ENCODE measurements at places on chromosomes 13 and 19. TPM values are rescaled to one million over a fixed set of nuclear protein-coding genes. Genes with fewer than 3 reads are reported as not detected.
A peak's percentile ranks its signal among the peaks of the same experiment; 100 is the strongest.

Gene MED29
- 27.9 TPM for polyA plus RNA-seq

Gene ZNF552
- polyA plus RNA-seq, result 13.7 TPM

GRCh38 chr13:78779608-78780007 lies 120.7 kb upstream of the OBI1 start:
- H3K27me3 ChIP-seq, result peaks cover 26% of the 10 kb centered on the region
- no peak overlapping the region for H3K27ac ChIP-seq
- no peak overlapping the region for H3K4me3 ChIP-seq
- no peaks in the 10 kb centered on the region for H3K36me3 ChIP-seq
- no peaks in the 10 kb centered on the region for H3K4me1 ChIP-seq
- DNase-seq, result no peak

Gene ZNF221
- 1.1 TPM for polyA plus RNA-seq

GRCh38 chr13:95199896-95200295 lies 101.4 kb downstream of the ABCC4 start:
- H3K4me1 ChIP-seq, result peaks cover 6% of the 10 kb centered on the region
- no peaks in the 10 kb centered on the region for H3K36me3 ChIP-seq
- no peak overlapping the region for H3K4me3 ChIP-seq
- DNase-seq, result no peak

GRCh38 chr13:93243375-93244063 lies 16.9 kb downstream of the GPC6 start:
- DNase-seq, result no peak
- H3K27me3 ChIP-seq, result no peaks in the 10 kb centered on the region
- H3K27ac ChIP-seq, result no peak overlapping the region
- H3K4me1 ChIP-seq, result no peaks in the 10 kb centered on the region
- no peaks in the 10 kb centered on the region for H3K36me3 ChIP-seq

DNA sequence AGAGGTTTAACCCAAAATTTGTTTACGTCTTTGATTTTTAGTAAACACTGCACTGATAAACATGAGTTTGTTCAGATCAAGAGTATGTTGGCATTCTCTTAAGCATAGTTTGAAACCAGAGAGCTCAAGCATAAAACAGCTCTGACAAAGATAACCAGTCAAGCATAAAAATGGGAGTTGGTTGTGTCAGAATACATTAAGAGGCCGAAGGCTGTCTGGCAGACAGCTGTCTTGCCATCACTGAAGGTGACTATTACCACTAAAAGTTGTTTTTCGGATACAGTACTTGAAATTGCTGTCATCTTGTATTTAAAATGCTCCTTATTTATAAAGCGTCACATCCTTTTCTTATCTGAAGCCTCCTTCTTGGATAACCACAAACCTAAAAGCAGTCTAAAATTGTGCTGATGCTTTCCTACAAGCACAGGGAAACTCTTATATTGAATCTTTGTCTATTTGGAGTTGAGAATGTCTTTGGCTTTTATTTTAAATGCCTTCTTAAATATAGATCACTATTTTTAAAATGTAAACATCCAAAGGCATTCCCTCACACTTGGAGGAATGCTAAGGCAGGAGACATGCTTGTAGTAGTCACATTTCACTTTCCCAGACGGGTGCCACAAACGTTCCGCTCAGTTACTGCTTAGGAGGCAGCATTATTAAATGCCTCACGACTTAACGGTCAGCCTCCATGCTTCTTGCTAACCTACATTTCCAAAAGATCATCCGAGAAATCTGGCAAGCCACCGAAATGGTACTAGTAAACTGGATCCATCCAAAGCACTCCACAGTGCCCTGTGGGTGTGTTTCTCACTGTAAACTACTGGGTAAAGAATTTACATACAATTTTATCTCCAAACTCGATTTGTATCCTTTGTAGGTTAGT lies 1.5 kb downstream of the SMAD9 start:
- H3K27me3 ChIP-seq, result no peaks in the 10 kb centered on the region
- peaks cover 4% of the 10 kb centered on the region for H3K4me1 ChIP-seq
- H3K4me3 ChIP-seq, result peak overlapping the region; percentile 15
- peak overlapping the region; percentile 89 for H3K27ac ChIP-seq

DNA sequence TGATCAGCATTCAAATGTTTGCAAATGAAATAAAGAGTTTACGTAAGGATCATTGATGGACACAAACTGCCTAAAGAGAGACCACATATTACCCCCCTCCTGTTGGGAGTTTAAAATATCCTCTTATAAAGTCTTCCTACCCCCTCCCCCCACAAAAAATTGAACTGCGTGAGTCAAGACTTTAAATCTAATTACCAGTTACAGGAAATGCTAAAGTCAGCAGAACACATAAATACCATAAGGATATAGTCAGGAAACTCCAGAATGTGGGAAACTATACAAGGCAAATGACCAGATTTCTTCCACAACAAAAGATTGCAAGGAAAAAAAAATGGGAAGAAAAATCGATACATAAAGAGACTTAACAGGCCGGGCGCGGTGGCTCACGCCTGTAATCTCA lies 44.4 kb upstream of the FARP1 start:
- H3K4me3 ChIP-seq, result no peak overlapping the region
- no peaks in the 10 kb centered on the region for H3K4me1 ChIP-seq
- DNase-seq, result no peak
- H3K36me3 ChIP-seq, result no peaks in the 10 kb centered on the region

DNA sequence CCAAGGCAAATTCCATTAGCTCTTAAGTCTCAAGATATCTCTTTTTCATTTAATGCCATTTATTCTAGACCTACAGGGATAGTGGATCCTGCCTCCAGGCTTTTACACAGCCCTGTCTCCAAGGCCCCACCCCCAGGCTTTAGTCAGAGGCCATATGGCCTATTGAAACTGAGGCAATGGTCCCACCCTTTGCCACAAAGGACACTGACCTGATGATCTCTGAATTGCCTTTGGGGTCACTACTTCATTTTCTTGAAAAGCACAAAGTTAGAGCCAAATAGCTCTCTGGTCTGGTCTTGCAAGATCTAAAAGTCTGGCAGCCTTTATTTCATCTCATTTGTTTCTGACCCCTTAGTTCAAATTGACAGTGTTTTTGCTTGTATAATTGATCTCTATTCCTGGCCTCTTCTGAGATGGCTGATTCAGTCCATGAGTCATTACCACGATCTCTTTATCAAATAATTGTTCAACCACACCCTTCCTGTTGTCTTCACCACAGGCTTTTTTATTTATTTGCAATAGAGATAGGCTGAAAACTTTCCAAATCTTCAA lies 209.8 kb downstream of the FGF14 start:
- H3K4me1 ChIP-seq, result no peaks in the 10 kb centered on the region
- H3K27ac ChIP-seq, result no peak overlapping the region
- H3K4me3 ChIP-seq, result no peak overlapping the region
- DNase-seq, result no peak
- no peaks in the 10 kb centered on the region for H3K36me3 ChIP-seq
- H3K27me3 ChIP-seq, result no peaks in the 10 kb centered on the region

Gene MKNK2
- 136 TPM for polyA plus RNA-seq

Gene PLEKHF1
- polyA plus RNA-seq, result 2.4 TPM

- peak overlapping the region; percentile 43 for H3K27ac ChIP-seq
- H3K4me3 ChIP-seq, result no peak overlapping the region
- peak; percentile 86 for DNase-seq
- no peaks in the 10 kb centered on the region for H3K36me3 ChIP-seq
- no peaks in the 10 kb centered on the region for H3K27me3 ChIP-seq
- H3K4me1 ChIP-seq, result peaks cover 14% of the 10 kb centered on the region
Observed at GRCh38 chr19:14434543-14435319, 1.6 kb downstream of the PKN1 start.

Gene GALP
- not detected for polyA plus RNA-seq

- no peak for DNase-seq
- H3K36me3 ChIP-seq, result peaks cover 30% of the 10 kb centered on the region
- H3K27ac ChIP-seq, result no peak overlapping the region
- H3K27me3 ChIP-seq, result no peaks in the 10 kb centered on the region
- no peaks in the 10 kb centered on the region for H3K4me1 ChIP-seq
Observed at GRCh38 chr19:11949201-11949600, 15.6 kb upstream of the ZNF763 start.

- H3K4me3 ChIP-seq, result no peak overlapping the region
- no peak overlapping the region for H3K27ac ChIP-seq
- no peak for DNase-seq
- no peaks in the 10 kb centered on the region for H3K36me3 ChIP-seq
- no peaks in the 10 kb centered on the region for H3K27me3 ChIP-seq
Observed at GRCh38 chr13:50701469-50701868, 142.0 kb downstream of the DLEU7 start.

GRCh38 chr19:732148-733069 lies 18.5 kb upstream of the MISP start:
- no peaks in the 10 kb centered on the region for H3K4me1 ChIP-seq
- no peaks in the 10 kb centered on the region for H3K36me3 ChIP-seq
- DNase-seq, result no peak
- H3K27me3 ChIP-seq, result no peaks in the 10 kb centered on the region
- no peak overlapping the region for H3K4me3 ChIP-seq
- H3K27ac ChIP-seq, result no peak overlapping the region

Gene PABPC3
- 0.06 TPM for polyA plus RNA-seq

Gene AKT1S1
- 73.0 TPM for polyA plus RNA-seq

Gene ZNF14
- polyA plus RNA-seq, result 4.6 TPM

- H3K4me3 ChIP-seq, result peak within 1 kb of the TSS; percentile 50
- no peaks in the 10 kb centered on the region for H3K36me3 ChIP-seq
- no peaks in the 10 kb centered on the region for H3K27me3 ChIP-seq
- H3K27ac ChIP-seq, result peak within 1 kb of the TSS; percentile 98
- DNase-seq, result peak; percentile 89
- H3K4me1 ChIP-seq, result peaks cover 35% of the 10 kb centered on the region
Observed at GRCh38 chr19:1512671-1513498, at the start of gene ADAMTSL5. Gene ADAMTSL5, minus strand, starts transcription at chr19:1513019. Its CDS starts 2,076 bp downstream, at chr19:1510943.

DNA sequence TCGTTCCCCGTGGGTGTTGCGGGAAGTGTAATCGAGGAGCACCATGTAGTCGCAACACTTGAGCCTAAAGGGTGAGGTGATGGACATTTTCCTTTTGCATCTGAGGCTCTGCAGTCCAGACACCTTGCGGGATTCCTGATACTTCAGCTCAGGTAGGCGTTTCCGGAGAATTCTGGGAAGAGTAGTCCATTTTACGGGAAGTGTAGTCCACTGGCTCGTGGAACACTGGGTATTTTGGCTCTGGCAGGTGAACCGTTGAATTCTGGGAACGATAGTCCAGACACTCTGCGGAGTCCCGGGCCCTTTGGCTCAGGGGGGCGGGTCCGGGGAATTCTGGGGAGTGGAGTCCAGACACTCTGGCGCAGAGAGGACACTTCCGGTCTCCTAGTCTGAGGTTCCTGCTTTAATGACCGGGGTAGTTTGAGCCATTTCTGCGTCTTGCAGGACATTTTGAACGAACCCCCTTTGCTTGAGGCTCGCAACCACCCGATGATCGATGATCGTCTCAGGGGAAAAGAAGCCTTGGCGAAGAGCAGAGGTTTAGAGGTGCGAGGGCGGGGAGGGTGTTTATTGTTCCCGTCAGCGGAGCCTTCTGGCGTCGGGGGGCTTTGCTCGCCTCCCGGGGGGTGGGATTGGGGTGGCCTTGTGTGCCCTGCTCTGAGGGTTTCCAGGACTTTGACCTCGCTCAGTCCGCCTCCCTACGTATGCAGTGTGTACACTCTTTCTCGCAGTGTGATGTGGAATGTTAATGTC lies at the start of gene ZNF223:
ZNF223 (plus strand) TSS at position 387 of the 753 bp plus-strand sequence. CDS start 3,141 bp downstream, outside the sequence.
- peak within 1 kb of the TSS; percentile 21 for H3K4me3 ChIP-seq
- H3K4me1 ChIP-seq, result no peaks in the 10 kb centered on the region
- H3K27ac ChIP-seq, result peak within 1 kb of the TSS; percentile 84
- DNase-seq, result peak; percentile 96
- H3K27me3 ChIP-seq, result no peaks in the 10 kb centered on the region

- peaks cover 10% of the 10 kb centered on the region for H3K4me1 ChIP-seq
- H3K27me3 ChIP-seq, result no peaks in the 10 kb centered on the region
- peak overlapping the region; percentile 96 for H3K27ac ChIP-seq
Observed at GRCh38 chr19:18205200-18205892, 1.5 kb upstream of the RAB3A start.

Gene SERPINE3
- 297 TPM for polyA plus RNA-seq

Gene EPSTI1
- 27.7 TPM for polyA plus RNA-seq

Gene BCKDHA
- 39.6 TPM for polyA plus RNA-seq

GRCh38 chr19:37484406-37485168 lies 15.4 kb downstream of the ZNF570 start:
- H3K36me3 ChIP-seq, result peaks cover 20% of the 10 kb centered on the region
- H3K4me1 ChIP-seq, result no peaks in the 10 kb centered on the region
- H3K27me3 ChIP-seq, result no peaks in the 10 kb centered on the region
- peak overlapping the region; percentile 5 for H3K4me3 ChIP-seq
- no peak overlapping the region for H3K27ac ChIP-seq
- no peak for DNase-seq

Gene UHRF1
- polyA plus RNA-seq, result 11.5 TPM

Gene ZNF85
- polyA plus RNA-seq, result 10.2 TPM

Gene SERP2
- polyA plus RNA-seq, result 7.9 TPM

Gene INSR
- polyA plus RNA-seq, result 17.0 TPM

DNA sequence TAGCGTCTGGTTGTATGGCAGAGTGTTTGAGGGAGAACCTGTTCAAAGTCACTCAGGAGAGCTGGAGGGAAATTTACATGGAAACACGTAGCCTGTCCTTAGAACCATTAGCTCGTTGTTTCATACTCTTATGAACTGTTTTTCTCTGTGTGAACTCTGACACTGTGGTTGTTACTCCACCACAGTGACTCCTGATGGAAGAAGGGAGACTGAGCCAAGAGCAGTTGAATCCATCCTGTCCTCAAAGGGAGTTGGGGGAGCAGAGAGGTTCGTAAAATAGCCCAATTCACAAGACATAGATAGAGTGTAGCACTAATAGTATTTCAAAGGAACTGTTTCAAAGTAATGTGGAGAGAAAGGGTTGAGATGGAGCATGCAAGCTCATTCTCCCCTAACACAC lies 964.8 kb downstream of the PCDH9 start:
- no peak overlapping the region for H3K4me3 ChIP-seq
- H3K36me3 ChIP-seq, result no peaks in the 10 kb centered on the region
- no peak overlapping the region for H3K27ac ChIP-seq

DNA sequence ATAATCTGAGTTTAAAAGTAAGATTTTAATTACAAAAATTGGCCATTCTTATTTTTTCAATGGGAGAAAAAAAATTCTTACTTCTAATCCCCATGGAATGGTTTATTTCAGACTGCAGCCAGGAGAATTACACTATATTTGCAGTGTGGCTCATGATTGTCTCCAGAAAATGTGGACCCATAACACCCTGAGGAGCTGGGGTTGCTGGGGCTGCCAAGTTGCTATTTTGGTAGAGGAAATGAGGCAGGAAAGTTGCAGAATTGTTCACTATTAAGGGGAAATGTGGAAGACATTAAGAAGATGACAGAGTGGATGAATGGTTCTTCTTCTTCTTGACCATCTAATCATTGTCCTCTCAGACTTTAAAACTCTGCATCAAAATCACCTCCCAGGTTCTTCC lies 4.6 kb upstream of the SCEL start:
- H3K4me3 ChIP-seq, result no peak overlapping the region
- no peak for DNase-seq
- no peaks in the 10 kb centered on the region for H3K36me3 ChIP-seq
- no peaks in the 10 kb centered on the region for H3K27me3 ChIP-seq
- H3K27ac ChIP-seq, result no peak overlapping the region

- no peaks in the 10 kb centered on the region for H3K27me3 ChIP-seq
- H3K4me1 ChIP-seq, result no peaks in the 10 kb centered on the region
- no peak overlapping the region for H3K27ac ChIP-seq
Observed at GRCh38 chr19:10952809-10953208, 8.0 kb upstream of the SMARCA4 start.

GRCh38 chr13:93151277-93151676 lies 75.3 kb upstream of the GPC6 start:
- peaks cover 5% of the 10 kb centered on the region for H3K4me1 ChIP-seq
- H3K4me3 ChIP-seq, result no peak overlapping the region
- H3K36me3 ChIP-seq, result no peaks in the 10 kb centered on the region
- DNase-seq, result no peak
- H3K27ac ChIP-seq, result no peak overlapping the region
- no peaks in the 10 kb centered on the region for H3K27me3 ChIP-seq

Gene DIRAS1
- polyA plus RNA-seq, result 2.0 TPM

Gene HIPK4
- polyA plus RNA-seq, result not detected

- no peaks in the 10 kb centered on the region for H3K27me3 ChIP-seq
- H3K4me3 ChIP-seq, result no peak overlapping the region
- no peaks in the 10 kb centered on the region for H3K36me3 ChIP-seq
Observed at GRCh38 chr13:37918751-37919150, 49.2 kb upstream of the TRPC4 start.
